ENCODE measurements at places on chromosomes 1 and 21.

- DNase-seq: no peak
These were observed 255.5 kb upstream of the LRRC7 start for GRCh38 chr1:69312055-69312732.

GRCh38 chr1:147726168-147726567, 34.2 kb downstream of the GJA5 start:
- no peak for DNase-seq

DNA sequence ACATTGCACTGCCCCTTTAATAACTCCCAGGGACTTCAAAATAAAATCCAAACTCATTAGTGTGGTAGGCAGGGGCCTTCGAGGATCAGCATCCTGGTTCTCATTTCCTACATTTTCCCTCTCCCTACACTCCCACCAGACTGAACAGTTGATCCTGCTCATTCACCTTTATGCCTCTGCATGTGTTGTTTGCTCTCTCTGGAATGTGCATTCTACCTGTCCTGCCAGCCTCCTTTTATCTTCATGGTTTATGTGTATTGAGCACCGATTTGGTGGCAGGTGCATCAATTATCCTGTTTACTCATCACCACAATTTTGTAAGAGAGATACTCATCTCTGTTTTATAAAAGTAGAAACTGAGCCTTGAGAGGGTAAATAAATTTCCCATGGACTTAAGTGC, 125.0 kb downstream of the ADSS2 start:
- DNase-seq: no peak

- DNase-seq: no peak
These were observed 15.5 kb downstream of the IFNGR2 start for GRCh38 chr21:33418691-33419090.

- DNase-seq: no peak
These were observed 40.7 kb upstream of the PDE4B start for GRCh38 chr1:65751961-65752360.

DNA sequence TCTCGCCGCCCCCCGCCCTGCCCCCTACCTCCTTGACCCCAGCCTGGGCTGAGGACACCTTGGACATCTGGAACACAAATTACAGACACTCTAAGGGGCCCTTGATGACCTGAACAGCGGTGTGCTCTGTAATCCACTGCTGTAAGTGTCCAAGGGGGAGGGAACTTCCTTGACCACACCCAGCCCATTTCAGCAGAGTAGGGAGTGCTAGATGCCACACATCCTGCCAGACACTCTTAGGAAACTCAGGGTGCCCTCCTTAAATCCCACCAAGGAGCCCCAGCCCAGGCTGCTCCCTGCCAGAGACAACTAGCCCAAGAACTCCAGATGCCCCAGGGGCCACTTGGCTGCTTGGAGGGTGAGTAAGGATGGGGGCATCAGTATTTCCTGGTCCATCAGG, 282.2 kb downstream of the RRAGC start:
- no peak for DNase-seq

GRCh38 chr1:112026501-112026900, 37.0 kb upstream of the KCND3 start:
- DNase-seq: no peak

- no peak for DNase-seq
These were observed 18.9 kb upstream of the LRP8 start for GRCh38 chr1:53346814-53347176.

DNA sequence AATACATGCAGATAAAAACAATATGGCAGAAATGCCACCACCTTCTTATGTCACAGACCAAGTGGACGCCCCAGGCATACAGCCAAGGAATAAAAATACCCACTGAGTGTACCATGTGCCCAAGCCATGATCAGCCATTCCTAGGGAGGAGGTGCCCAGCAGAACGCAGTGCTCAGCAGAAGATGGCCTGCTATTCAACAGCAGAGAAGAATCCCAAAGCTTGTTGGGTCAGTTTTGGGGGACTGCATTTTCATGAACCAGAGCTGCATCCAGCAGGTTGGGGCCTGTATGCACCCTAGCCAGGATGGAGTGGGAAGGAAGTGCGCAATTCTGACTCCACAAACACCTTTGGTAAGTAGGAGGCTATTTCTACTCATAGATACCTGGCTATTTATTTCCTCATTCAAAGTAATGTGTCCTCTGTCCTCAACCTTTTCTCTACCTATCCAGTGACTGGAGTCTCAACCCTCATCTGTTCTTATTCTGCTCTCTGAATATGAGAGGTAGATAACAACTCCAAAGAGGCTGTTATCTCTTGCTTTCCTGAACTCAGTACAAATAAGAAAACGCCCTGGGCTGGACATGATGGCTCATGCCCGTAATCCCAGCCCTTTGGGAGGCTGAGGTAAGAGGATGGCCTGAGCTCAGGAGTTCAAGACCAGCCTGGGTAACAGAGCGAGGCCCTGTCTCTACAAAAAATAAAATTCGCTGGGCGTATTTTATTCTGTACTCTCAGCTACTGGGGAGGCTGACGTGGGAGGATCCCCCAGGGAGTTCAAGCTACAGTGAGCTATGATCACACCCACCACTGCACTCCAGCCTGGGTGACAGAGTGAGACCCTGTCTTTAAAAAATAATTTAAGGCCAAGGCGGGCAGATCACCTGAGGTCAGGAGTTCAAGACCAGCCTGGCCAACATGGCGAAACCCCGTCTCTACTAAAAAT, 2.5 kb upstream of the PLEKHM2 start:
- DNase-seq: no peak

GRCh38 chr1:168321945-168322344, 41.3 kb downstream of the TBX19 start:
- DNase-seq: no peak
